CD4-positive, alpha-beta T cell (primary cell): ENCODE measurements at places on chromosomes 2 and 18.

GRCh38 chr2:217371781-217372213 is 511.9 kb upstream of the TNP1 start:
- no peak for DNase-seq

DNA sequence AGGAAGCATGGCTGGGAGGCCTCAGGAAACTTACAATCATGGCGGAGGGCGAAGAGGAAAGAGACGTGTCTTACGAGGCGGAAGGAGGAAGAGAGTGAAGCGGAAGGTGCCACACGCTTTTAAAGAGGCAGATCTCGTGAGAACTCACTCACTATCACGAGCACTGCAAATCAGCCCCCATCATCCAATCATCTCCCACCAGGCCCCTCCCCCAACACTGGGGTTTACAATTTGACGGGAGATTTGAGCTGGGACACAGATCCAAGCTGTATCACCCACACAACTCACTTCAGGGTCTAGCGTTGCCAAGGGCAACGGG is 5.1 kb upstream of the BOK start:
- no peak for DNase-seq

- DNase-seq = no peak
Observed at GRCh38 chr2:27471961-27472360, 17.6 kb downstream of the IFT172 start.

GRCh38 chr2:21148718-21149117 is 24.9 kb downstream of the TDRD15 start:
- no peak for DNase-seq

DNA sequence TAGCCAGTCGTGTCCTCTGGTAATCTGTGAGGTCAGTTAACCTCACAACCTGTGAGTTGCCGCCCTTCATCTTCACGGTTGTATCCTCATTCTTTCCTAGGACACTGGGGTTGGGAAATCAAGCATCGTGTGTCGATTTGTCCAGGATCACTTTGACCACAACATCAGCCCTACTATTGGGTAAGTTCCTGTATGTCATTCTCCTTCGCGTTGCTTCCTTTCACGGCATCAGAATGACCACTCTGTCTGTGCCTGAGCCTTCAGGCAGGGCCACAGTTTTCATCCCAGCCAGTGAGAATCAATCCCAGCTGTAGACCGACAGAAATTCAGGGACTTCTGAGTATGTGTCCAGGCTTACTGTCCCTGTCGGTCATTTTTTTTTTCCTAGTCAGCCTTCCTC is 67.1 kb downstream of the RAB31 start:
- no peak for DNase-seq

- no peak for DNase-seq
Observed at GRCh38 chr18:56789004-56789888, 138.1 kb downstream of the WDR7 start.

GRCh38 chr18:26710470-26711096 is 154.9 kb downstream of the AQP4 start:
- DNase-seq = peak; percentile 13

DNA sequence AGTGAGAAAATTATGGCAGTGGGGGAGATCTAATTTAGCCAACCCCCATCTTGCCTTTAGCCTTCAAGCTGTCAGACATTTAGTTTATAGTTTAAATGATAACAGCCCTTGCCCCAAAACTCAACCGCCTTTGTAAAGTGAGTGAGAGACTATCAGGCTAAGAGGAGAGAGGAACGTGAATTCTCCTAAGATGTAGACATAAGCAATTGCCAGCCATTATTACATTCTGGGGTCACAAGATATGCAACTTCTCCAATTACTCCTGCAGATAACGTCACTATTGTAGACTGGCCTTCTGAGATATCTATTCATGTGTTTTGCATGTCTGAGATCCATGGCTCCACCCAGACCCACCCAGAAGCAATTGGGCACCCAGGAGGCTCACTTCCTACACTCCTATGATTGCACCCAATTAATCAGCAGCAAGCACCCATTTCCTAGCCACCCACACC is 307.3 kb downstream of the NBAS start:
- DNase-seq = no peak
